Uterine smooth muscle cell (primary cell): ENCODE measurements at places on chromosomes 3 and 15. TPM values are rescaled to one million over a fixed set of nuclear protein-coding genes. Genes with fewer than 3 reads are reported as not detected.

The LTK gene
- total RNA-seq, result 0.37 and 0.44 TPM in 2 replicates

The USF3 gene
- 5.6 and 6.5 TPM in 2 replicates for total RNA-seq

The TEX55 gene
- not detected in 2 replicates for total RNA-seq

The SERINC4 gene
- total RNA-seq, result 0.11 TPM in 1 of 2 replicates, not detected in the other

The GOLGA6L26 gene
- not detected in 2 replicates for total RNA-seq

The CNTN4 gene
- 0.12 and 1.00 TPM in 2 replicates for total RNA-seq

The CAV3 gene
- not detected in 2 replicates for total RNA-seq

The ZBTB47 gene
- 24.0 and 33.1 TPM in 2 replicates for total RNA-seq

The ACP3 gene
- total RNA-seq, result 11.1 and 27.1 TPM in 2 replicates
